CD4-positive, alpha-beta T cell treated with Interferon alpha-2 for 1 hour (primary cell): ENCODE measurements at places on chromosomes 12 and 14.

DNA sequence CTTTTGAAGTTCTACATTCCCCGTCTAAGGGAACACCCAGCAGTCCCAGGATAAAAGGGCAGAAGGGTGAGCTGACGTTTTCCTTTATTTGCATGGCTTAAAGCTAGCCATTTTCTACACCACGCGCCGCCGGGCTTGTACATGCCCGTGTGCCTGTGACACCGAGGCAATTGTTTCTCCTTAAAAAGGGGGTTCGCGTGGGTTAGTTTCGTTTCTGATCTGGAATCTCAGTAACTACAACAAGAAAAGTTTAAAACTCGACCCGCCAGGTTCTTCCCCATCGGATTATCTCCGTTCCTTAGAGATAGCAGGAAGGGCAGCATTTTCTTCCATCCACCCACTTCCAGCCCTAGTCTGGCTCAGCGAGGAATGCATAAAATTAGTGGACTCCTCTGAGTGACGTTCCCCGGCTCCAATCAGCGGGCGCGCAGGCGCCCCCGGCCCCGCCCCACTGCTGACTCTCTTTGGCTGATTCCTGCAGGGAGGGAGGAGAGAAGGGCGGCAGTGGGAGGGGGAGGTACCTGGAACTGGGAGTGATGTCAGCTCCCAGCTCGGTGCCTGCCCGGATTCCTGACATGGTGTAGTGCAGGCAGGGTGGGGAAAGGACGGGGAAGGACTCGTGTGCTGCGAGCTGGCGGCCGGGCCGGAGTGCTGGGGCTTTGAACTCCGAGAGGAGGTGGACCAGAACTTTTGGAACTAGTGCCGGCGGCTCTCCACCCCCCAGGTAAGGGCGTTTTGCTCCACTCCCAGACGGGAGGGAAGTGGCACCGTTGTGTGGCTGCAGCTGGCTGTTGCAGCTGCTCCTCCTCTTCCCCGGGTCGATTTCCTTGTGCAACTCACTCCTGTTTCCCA is at the start of gene PPFIBP1:
Gene PPFIBP1 (plus strand): TSS at position 565 of the 852 bp plus-strand sequence. CDS start 109,191 bp downstream, outside the sequence.
- DNase-seq, result peak; percentile 96

GRCh38 chr12:78562368-78563205 is 302.0 kb upstream of the SYT1 start:
- DNase-seq, result no peak

- no peak for DNase-seq
Observed at GRCh38 chr12:49894751-49895148, 8.9 kb downstream of the FAIM2 start.

DNA sequence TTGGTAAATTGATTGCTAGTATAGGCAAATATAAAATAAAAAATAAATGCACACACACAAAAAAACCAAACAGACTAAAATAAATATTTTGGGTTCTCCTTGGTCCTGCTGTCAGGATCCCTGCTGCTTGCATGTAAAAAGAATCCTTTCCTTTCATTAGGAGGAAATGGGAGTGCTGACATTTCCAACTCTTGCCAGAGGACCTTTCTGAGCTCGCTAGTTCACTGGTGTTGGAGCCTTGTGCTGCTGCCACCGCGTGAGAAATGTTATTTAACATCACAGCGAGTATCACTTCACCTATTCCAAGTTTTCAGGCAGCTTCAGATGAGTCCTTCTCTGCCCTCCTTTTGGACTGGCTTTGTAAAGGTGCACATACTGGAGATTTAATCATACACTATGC is 358.9 kb downstream of the NPAS3 start:
- no peak for DNase-seq

DNA sequence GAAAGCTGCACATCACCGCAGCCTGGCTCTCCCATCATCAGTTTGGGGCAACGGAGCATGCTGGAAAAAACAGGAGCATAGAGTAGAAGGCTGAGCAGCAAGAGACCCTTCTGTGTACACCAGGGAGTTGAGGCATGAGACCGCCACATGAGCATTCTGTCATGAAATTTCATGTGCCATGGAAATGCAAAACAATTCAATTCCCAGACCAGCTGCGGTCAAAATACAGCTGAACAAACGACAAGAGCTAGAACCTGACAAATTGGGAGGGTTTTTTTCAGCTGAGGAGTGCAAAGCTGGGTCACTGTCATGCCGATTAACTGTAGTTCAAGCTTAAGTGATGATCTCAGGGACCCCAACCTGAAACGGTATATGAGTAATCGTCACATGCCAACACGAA is 37.1 kb downstream of the TMEM30B start:
- no peak for DNase-seq

- DNase-seq, result no peak
Observed at GRCh38 chr12:19066475-19067001, 63.0 kb upstream of the PLEKHA5 start.

GRCh38 chr12:92876496-92876895 is 52.6 kb downstream of the EEA1 start:
- no peak for DNase-seq

GRCh38 chr12:48288387-48289268 is 62.1 kb downstream of the ZNF641 start:
- no peak for DNase-seq

DNA sequence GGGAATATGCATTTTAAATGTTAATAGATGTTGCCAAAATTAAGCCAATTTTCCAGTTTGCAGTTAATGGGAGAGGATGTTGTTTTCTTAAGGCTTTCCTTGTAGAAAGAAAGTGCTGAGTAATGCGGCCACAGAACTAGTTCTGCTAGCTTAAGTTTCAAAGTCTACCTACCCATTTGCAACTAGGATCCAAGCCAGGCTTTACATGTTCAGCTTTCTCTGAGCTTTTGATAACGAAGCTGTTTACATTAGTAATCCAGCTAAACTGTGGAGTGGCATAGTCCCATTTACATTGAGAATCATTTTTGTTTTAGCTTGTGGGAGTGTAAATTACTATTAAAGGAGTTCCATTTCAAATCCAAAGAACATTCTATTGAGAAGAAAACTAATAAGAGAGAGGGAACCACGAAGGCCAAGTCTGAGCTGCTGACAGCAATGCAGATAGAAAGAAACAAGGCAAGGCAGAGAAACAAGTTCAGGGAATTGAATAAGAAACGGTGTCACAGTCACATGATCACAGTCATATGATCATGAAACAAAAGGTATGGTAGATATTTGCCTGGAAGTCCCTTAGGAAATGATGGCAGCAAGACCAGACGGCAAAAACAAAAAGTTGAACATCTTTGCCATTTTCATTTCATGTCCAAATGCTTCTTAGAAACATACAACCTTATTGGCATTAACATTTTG is 274.9 kb downstream of the PAWR start:
- DNase-seq, result no peak

- DNase-seq, result no peak
Observed at GRCh38 chr12:89307474-89308253, 44.6 kb downstream of the DUSP6 start.

- DNase-seq, result no peak
Observed at GRCh38 chr12:47977046-47977771, 13.8 kb downstream of the TMEM106C start.

DNA sequence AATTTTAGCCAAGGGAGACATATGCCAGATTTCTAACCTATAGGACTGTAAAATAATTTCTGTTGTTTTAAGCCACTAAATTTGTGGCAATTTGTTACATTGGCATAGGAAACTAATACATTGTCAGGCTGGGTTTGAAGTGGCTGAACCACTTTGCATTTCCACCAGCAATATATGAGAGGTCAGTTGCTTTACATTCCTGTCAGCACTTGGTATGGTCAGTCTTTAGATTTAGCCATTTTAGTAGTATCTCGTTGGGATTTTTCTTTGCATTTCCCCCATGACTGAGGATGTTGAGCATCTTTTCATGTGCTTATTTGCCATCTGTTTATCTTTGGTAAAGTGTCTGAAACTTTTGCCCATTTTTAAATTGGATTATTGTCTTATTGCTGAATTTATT is 3.9 kb downstream of the PALS1 start:
- DNase-seq, result no peak

DNA sequence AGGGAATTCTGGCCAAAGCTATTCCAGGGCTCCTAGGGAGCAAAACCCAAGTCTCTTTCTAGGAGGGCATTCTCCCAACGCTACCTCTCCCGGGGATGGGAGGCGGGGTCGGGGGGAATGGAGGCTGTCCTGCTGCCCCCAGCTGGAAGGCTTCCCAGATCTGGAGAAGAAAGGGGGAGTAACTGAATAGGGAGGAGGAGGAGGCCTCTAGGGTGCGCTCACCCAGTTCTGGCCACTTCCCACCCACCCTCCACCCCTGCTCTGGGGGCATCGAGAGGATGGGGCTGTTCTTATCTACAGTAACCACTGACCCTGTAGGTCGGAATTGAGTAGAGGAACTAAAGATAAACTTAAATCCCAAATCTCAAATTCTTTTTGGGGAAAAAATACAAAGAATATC is 579 bp upstream of the RNASE1 start:
- DNase-seq, result no peak

DNA sequence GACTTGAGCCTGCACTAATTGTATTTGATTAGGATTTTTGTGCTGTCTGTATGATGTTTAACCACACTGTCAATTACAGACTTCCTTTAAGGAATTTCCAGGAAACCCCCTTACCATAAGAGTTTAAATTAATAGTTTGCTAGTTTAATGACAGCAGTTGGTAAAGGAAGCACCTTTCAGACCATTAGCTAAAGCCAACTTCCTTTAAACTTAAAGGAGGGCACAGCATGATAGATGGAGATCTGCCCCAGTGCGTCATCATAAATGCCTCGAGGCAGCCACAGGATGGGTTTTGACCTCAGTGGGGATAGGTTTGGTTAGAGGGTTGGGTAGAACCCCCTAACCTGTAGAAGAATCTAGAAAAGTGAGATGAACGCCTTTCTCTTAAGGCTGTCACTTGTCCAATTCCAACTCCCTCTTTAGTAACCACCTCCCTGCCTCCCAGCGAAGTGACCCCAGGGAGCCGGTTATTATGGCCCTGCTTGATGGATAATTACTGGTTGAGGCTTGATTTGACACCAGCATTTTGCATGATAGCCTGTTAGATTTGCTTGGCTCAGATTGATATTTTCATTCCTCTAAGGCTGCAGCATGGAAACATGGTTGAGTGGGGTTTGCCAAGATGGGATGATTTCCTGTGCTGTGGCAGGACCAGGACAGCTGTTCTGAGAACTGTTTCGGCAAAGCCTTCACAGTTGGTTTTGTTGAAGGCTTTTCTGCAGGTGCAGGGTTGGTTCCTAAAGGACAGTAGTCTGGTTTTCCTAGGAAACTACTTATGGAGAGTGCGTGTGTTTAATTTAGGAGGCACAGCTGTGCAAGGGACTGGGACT is 62.7 kb downstream of the CHST11 start:
- DNase-seq, result peak; percentile 51

- peak; percentile 58 for DNase-seq
Observed at GRCh38 chr12:132488127-132489077, 1.5 kb upstream of the FBRSL1 start.

GRCh38 chr14:85295318-85295717 is 234.6 kb upstream of the FLRT2 start:
- no peak for DNase-seq

DNA sequence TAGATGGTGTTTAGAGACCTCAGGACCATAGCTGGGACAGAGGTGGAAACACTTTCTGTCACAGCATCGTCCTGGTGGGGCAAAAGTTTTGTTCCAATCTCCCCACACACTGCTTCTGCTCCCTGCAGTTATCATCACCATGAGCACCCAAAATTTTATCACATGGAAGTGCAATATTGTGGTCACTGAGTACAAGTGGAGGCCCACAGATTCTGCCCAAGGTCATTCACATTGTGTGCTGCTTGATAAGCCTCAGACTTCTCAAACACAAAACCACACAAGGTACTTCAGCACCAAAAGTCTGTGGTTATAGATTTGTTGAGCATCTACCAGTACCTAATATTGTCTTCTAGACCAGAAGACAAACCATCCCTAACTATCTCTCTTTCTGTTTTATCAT is 554 bp upstream of the KRT77 start:
- no peak for DNase-seq

- no peak for DNase-seq
Observed at GRCh38 chr12:12845794-12846243, 32.7 kb downstream of the DDX47 start.

GRCh38 chr12:64791036-64791435 is 31.8 kb upstream of the GNS start:
- DNase-seq, result no peak

DNA sequence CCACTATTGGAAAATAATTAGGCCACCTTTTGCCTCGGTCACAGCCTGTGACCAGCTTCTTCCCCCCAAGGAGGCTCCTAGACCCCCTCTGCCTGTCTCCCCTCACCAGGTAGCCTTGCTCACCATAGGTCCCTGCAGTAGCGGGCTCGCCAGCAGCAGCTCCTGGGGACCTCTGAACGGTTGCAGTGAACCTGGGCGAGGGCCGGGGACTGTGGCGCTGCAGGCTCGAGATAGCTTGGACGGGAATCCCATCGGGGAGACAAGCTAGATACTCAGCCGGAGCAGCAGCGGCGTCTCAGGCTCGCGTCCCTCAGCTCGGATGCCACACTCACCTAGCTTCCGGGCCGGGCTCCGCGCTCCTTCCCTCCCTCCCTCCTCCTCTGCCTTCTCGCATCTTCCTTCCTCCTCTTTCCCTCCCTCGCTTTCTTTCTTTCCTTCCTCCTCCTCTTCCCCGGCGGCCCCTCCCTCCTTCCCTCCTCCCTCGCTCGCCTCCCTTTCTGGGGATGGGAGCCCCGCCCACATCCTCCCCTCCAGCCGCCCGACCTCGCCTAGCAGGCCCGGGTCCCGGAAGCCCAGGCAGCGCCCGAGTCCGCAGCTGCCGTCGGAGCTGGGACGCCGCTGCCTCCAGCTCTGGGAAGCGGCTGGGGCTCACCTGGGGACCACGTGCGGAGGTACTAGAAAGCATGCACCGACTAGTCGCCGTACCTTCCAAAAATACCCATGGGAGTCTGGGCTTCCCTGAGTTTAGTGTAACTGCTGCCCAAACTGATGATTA is at the start of gene BMP4:
Gene BMP4 (minus strand): TSS at position 399 of the 775 bp plus-strand sequence. CDS start 4,603 bp downstream, outside the sequence.
- DNase-seq, result no peak

DNA sequence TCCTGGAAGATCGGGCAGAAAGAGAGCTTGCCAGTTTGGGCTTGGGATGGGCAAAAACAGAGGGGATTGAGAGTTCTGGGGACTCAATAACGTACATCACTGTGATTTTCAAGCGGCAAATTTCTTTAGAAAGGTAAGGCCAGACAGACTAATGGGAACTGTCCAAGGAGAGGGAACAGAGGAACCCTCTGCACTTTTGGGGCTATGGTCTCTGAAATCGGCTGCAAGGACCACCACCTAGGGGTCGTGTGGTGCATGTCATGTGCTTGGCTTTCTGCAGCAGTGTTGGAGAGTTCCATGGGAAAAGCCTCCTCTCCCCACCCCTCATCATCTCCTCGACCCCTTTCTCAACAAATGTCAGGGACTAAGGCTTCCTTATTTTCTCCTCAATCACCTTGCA is 79.6 kb downstream of the PPM1A start:
- no peak for DNase-seq

DNA sequence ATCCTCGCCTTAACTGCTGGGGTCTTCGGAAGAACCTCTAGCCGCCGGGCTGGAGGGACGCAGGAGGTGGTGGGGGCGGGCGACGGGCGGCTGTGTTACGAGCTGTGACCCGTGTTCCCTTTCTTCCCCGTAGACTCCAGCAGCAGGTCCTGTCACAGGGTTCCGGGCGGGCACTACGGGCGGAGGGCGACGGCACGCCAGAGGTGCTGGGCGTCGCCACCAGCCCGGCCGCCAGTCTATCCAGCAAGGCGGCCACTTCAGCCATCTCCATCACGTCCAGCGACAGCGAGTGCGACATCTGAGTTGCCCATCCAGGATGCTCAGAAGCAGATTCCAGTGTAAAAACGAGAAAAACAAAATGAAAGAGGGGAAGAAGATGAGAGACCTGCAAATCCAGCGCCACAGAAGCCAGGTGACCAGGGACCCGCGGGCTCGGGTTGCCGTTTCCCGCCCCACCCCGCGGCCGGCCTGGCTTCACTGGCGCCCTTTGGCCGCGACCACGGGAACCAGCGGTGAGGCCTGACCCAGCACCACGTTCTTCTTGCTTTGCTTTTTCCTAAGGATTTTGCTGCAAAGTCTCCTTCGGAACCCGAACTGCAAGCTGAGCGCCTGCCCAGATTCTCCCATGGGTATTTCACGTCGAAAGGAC is 2.1 kb downstream of the SIX6 start:
- no peak for DNase-seq
